ENCODE measurements at places on chromosomes 7 and 10. TPM values are rescaled to one million over a fixed set of nuclear protein-coding genes. Genes with fewer than 3 reads are reported as not detected.

Gene ACTA2
- 14.0 TPM for total RNA-seq

Gene KCND2
- 0.32 TPM for total RNA-seq

Gene EIF4EBP2
- 14.4 TPM for total RNA-seq

Gene CXCL12
- total RNA-seq: 0.46 TPM

Gene SFR1
- 16.4 TPM for total RNA-seq

Gene BMPER
- total RNA-seq: 0.32 TPM

Gene TFEC
- total RNA-seq: 1.9 TPM

Gene SPDYE1
- total RNA-seq: not detected

Gene GRID1
- total RNA-seq: not detected

Gene XRCC2
- 4.4 TPM for total RNA-seq

Gene CALML5
- total RNA-seq: not detected

Gene NUTM2A
- total RNA-seq: 0.15 TPM

Gene DKK1
- 206 TPM for total RNA-seq

Gene MYL10
- total RNA-seq: not detected

Gene SCRN1
- total RNA-seq: 124 TPM

Gene ARHGAP22
- total RNA-seq: 29.9 TPM

Gene CCDC186
- 15.3 TPM for total RNA-seq

Gene AKR1C8
- not detected for total RNA-seq

Gene INA
- total RNA-seq: under 0.01 TPM

Gene NEBL
- 1.7 TPM for total RNA-seq

Gene SPDYE2B
- not detected for total RNA-seq

Data from epithelial cell of umbilical artery (primary cell).